ENCODE measurements at places on chromosomes 4 and X.

DNA sequence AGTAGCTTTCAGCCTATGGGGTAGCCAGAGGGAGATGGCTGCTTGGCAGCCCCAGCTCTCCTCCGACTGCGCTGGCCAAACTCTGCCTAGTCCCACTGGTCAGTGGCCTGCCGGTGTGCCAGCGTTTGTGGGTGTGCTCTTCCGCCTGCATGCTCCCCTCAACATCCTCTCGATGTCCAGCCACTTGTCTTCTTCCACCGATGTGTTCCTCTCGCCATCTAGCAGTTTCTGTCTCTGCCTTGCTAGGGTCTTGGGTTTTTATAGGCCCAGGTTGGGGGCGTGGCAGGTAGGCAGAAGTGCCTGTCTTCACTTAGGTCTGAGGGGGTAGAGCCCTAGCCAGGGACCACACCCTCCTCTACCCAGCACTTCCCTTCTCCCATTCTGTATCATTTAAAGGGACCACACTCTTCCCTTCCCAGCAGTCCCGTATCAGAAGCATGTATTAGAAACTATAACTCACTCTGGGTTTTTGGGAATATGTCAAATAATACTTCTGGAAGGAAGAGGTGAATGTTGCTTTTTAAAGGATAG lies 124.4 kb downstream of the KDM6A start:
- no peak for DNase-seq

GRCh38 chrX:136250191-136251040 lies 784 bp downstream of the MAP7D3 start:
- DNase-seq: no peak

GRCh38 chr4:154457471-154457870 lies 34.1 kb downstream of the DCHS2 start:
- DNase-seq: no peak

DNA sequence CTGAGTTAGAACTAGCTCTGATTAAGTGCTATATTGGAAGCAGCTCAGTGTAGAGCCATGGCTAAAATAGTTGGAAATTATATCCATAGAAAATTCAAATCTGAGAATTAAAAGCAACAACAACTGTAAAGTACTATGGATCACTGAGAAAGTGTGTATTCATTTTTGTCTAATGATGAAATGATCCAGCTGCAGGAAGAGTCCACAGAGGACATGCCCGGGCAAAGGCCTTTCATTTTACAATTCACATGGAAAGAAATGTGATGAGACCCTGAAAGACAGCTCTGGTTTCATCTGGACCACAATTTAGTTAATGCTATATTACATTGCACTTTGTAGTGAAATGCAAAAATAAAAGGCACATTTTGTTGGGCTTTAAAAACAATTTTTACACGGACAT lies 196.8 kb upstream of the FAT1 start:
- no peak for DNase-seq

- DNase-seq: no peak
Observed at GRCh38 chrX:133546441-133546840, 131.2 kb upstream of the GPC4 start.

GRCh38 chr4:41323706-41324105 lies 67.0 kb downstream of the UCHL1 start:
- no peak for DNase-seq

DNA sequence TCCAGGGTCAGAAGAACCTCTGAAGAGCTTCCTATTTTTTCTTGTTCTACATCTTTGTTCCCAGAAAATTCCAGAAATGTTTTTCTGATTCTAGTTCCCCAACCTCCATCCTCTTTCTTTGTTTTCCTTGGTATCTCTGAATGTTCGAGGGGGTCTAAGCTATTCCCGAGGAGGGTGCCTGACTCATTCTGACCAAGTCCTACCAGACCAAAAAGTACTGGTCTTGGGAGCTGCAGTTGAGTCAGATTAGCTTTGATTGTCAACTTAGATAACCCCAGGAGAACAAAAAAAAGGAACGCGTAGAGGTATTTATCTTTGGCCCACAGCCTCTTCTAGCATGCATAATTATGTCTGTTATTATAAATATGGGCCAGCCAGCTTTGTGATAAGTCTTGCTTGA lies 12.1 kb upstream of the TENM3 start:
- DNase-seq: no peak

DNA sequence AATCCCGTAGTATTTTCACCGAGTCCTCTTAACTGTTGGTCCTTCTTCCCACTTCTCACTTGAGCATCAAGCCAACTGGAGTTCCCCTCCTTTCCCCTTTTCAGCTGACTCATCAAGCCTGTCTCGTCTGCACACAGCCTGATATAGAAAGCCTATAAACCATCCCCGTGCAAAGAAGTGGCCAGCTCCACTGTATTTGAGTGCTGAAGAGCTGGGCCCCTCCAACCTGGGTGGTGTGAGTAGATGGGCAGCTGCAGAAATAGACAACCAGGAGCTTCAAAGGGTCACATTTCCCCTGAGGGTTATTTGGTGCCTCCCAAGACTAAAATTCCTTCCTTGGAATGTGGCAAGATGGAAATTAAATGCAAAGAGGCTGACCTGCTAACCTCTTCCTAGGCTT lies 199.7 kb downstream of the HS6ST2 start:
- no peak for DNase-seq

DNA sequence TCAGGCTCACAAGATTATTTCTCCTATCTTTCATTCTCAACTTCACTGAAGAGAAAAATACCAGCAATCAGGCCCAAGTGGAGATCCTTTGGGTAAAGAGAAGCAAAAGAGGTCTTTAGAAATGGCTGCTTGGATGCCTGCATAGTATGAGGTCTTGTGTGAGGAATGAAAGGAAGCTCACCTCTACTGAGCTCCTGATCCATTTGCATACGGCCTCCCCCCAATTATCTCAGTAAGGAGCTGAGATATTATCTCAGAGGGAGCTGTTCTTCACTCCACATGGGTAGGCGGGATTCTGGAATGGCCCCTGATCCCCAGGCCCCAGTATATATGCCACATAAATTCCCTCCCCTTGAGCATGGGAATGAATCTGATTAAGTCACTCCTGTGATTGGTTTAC lies 75.8 kb downstream of the EVC2 start:
- DNase-seq: no peak

DNA sequence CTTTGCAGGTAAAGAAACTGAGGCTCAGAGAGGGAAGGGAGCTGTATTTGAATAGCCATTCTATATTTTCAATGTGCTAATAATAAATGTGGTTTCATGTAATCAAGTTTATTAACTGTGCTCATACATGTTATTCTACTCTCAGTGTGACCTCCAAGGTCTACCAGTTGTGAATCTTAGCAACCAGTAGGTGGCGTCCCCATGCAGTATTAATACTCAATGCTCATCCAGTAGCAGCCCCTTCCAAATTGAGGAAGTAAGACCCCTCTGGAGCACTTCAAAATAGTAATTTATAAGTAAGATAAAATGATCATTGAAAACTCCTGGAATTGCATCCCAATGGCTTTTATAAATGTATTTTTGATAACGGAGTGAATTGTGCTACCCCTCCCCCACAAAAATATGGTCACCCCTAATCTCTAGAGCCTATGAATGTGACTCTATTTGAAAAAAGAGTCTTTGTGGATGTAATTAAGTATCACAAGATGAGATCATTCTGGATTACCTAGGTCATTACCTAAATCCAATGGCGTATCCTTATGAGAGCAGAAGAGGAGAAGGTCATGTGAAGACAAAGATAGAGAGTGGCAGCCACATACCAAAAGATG lies 20.4 kb upstream of the SEPSECS start:
- DNase-seq: peak; percentile 9

- DNase-seq: no peak
Observed at GRCh38 chr4:113781439-113782040, 20.0 kb upstream of the CAMK2D start.

DNA sequence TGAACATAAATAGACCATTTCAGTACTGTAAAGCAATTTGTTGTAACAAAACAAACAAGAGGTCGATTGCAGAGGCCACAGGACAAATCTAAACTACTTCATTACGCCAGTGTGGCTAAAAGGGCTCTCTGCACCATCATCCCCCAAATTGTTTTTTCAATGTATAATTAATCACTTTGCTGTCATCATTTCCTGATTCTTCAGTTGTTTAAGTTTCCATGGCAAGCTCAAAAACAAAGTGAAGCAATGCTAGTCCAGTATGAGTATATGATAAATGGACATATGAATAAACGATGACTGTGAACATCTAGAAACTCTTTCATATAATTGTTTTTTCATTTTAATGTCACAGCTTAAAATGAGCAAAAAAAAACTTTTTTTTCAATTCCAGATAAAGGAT lies 235.4 kb upstream of the FGF13 start:
- no peak for DNase-seq

DNA sequence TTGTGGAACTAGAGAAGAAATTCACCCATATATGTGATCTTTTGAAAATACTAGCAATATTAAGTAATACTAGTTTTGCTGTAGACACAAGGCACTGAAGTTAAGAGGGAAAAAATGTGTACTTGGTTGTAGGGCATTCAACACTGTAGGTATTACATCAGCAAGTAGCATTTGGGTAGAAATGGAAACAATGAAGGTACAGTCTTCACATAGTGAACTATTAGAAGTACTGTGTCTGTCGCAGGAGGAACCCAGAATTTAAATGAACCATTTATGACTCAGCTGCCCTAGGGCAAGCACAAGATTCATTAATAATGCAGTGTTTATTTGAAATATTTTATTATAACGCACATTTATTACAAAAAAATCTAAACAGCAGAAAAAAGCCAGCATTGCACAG lies 572.7 kb upstream of the TENM3 start:
- no peak for DNase-seq
